ENCODE measurements at places on chromosomes 12 and 14.

- no peak for DNase-seq
These were observed 127.1 kb downstream of the TMEM30B start for GRCh38 chr14:61153914-61154545.

DNA sequence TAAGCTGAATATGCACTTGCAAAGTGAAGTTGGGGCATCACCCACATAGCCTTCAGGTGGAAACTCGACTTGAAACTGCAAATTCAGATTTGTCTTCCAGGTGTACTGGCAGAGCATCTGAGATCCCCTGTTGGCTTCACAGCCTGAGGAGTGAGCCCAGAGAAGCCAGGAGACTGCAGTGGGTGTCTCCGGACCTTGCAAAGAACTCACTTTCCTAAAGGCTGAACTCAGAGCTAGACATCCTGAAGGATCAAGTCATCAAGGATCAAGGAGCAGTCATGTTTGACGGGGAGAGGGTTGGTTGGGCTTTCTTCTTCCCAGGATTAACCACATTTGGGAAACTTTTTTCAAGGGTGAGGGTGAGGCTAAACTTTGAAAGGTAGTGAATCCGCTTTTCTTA lies 9.1 kb upstream of the HOXC13 start:
- no peak for DNase-seq

GRCh38 chr14:44657696-44658388 lies 150.8 kb upstream of the FSCB start:
- DNase-seq, result no peak

DNA sequence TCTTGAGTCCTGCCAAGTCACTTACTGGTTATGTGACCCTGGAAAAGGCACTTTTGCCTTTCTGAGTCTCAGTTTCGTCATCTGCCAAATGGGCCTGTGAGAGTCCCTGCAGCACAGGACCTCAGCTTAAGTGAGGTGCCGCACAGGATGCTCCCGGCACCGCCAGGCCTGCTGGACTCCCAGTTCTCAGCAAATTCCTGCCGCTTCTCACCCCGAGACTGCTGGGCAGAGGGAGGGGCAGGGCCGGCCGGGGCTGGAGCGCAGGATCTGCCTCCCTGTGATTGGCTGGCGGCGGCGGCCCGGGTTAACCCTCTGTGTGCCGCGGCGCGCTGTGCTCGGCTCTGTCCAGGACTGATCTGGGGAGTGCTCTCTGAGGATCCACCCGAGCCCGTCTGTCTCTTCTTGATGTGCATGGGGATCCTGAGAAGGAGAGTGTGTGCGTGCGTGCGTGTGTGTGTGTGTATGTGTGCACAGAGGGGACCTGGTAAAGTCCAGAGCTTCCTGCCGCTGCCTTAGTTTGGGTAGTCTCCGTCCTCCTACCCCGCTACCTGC lies 8.6 kb downstream of the SETD1B start:
- peak; percentile 69 for DNase-seq

- DNase-seq, result peak; percentile 71
These were observed 1.5 kb downstream of the VPS37B start for GRCh38 chr12:122894193-122895121.

- no peak for DNase-seq
These were observed 474 bp downstream of the FITM1 start for GRCh38 chr14:24130717-24131548.

- no peak for DNase-seq
These were observed 187.3 kb upstream of the RMST start for GRCh38 chr12:97275256-97275655.

GRCh38 chr12:62210422-62210821 lies 49.8 kb upstream of the USP15 start:
- peak; percentile 77 for DNase-seq

- DNase-seq, result no peak
These were observed 4.5 kb downstream of the CNOT2 start for GRCh38 chr12:70247653-70248199.

GRCh38 chr14:94446126-94446525 lies 6.5 kb downstream of the SERPINA11 start:
- DNase-seq, result no peak

DNA sequence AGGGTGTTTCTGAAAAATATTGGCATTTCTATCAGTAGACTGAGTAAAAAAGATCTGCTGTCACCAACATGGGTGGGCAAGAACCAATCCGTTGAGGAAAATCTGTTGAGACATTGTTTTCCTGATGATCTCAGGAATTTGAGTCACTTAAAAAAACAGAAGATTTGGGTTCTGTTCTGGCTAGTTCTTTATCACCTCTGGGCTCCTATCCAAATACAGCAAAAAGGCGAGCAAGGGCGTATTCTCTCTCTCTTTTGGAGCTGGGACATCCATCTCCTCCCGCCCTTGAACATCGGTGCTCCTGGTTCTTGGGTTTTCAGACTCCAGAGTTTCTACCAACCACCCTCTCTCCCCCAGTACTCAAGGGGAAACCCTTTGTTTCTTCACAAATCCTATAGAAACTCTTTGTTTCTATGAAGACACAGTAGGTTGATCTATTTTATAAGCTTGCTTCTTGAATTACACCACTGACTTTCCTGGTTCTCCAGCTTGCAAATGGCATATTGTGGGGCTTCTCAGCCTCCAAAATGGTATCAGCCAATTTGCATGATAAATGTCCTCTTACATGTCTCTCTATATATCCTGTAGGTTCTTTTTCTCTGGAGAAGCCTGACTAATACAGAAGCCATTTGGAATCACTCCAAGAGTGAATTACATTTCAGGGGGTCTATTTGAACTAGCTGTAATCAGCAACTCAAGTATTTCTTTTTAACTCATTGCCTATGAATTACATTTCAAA lies 263.9 kb upstream of the TMTC1 start:
- DNase-seq, result no peak

GRCh38 chr12:52945389-52946232 lies 3.3 kb upstream of the KRT18 start:
- no peak for DNase-seq

DNA sequence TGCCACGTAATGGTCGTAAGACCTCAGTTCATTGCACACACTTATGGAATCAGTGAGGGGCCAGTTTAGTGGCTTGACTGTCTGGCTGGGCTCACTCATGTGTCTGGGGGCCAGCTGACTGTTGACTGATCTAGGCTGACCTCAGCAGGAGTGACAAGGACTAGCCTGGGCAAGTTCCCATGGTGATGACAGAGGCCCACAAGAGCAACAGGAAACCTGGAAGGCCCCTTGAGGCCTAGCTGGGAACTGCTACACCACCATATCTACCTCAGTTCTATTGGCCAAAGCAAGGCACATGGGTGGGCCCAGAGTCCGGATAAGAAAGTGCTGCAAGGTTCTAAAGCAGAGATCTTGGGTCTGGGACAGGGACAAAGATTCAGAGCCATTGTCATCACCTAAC lies 21.3 kb upstream of the RFLNA start:
- peak; percentile 6 for DNase-seq

DNA sequence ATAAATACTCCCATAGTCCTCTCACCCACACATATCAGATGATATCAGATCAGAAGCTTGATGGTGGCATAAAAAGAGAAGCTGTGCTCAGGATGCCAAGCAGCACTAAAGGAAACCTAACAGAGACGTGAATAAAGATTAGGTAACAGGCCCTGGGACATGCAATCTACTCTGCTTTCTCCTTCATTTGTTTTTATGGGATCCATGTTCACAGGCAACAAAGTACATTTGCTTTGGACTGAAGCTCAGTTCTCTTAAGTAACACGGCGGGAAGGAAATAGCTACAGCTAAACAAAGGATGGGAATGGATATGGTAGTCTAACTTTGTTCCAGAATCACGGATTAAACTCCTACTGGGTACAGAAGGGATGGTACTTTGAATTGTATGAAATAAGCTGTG lies 119.5 kb downstream of the TTC7B start:
- DNase-seq, result no peak

GRCh38 chr14:77248666-77249065 lies 22.3 kb downstream of the NGB start:
- DNase-seq, result no peak

- DNase-seq, result no peak
These were observed 34.4 kb downstream of the TTC7B start for GRCh38 chr14:90781876-90782275.

GRCh38 chr12:130132831-130133511 lies 29.3 kb upstream of the FZD10 start:
- no peak for DNase-seq

DNA sequence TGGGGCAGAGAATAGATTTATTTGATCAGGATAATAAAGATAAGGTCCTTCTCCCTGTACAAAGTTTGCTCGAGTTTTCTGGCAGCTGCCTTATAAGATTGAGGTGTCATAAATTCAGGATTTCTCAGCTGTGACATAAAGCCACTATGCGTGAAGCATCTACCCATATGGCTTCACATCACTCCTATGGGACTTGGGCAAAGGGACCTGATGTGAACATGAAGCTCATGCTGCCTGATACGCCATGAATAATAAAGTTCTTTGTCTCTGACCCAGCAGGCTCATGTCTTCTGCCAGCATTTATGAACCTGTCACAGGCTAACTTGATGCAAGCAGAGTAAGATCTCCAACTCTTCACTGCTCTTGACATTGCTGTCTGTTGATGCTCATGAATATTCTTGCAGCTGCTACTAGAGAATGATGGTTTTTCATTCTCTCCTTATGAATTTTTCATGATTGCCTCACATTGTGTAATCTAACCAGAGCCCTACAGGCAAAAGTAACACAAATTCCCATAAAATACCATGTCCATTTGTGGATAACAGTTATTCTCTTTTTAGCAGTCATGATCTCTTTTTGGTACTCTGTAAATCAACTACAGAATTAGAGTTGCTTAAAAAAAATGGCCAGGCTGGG lies 49.0 kb upstream of the CPNE8 start:
- no peak for DNase-seq

- DNase-seq, result peak; percentile 51
These were observed 48.5 kb downstream of the SAV1 start for GRCh38 chr14:50619569-50620141.

DNA sequence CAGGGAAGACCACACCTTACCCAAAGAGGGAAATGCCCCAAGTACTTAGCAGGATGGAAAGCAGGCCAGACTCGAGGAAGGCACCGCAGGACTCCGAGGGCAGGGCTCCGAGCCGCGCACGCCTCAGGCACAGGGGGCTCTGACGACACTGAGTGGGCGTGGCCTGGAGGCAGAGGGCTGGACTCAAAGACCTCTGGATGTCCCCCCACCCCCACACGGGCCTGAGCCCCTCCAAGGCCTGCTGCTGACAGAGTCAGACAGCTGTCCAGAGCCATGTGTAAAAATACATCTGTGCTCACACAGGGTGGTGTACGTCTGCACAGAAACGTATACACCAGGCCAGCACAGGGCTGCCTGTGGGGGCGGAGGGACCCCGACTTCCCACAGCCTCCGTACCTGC lies 1.4 kb downstream of the AKT1 start:
- peak; percentile 14 for DNase-seq

DNA sequence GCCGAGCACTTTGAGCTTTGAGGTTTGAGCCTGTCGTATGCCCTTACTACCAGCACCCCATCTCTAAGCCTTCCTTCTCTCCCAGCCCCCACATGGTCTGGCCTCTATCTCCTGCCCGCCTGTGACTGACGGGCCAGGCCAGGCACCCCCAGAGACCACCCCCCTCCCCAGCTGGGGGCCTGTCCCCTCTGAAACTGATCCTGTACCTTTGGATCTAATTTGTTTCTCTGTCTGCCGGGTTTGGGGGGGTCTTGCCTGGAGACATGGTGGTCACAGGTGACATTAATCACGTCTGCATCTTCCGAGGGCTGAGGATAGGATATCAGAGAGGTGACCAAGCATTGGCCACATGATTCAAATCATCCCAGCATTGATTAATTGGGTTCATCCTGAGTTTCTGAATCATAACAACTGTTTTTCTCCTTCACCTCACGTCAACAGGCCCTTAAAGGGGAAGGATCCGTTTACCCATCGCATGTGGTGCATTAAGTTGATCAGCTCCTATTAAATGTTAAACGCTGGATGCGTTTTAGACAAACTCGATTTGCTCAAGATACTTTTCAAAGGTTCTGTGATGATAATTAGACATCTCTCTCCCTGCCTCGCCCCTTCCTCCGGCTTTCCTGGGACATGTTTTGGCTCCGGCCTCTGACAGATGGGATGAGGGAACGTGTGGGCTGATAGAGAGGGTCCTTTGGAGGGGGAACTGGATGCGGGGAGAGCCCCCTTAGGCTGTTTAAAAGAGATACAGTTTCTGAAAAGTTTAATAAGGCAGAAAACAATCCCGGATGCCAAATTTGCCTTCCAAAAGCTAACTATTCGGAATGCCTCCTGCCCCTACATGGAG lies 63.3 kb upstream of the TBX3 start:
- DNase-seq, result no peak

GRCh38 chr14:102590667-102591099 lies 1.8 kb upstream of the RCOR1 start:
- DNase-seq, result no peak

DNA sequence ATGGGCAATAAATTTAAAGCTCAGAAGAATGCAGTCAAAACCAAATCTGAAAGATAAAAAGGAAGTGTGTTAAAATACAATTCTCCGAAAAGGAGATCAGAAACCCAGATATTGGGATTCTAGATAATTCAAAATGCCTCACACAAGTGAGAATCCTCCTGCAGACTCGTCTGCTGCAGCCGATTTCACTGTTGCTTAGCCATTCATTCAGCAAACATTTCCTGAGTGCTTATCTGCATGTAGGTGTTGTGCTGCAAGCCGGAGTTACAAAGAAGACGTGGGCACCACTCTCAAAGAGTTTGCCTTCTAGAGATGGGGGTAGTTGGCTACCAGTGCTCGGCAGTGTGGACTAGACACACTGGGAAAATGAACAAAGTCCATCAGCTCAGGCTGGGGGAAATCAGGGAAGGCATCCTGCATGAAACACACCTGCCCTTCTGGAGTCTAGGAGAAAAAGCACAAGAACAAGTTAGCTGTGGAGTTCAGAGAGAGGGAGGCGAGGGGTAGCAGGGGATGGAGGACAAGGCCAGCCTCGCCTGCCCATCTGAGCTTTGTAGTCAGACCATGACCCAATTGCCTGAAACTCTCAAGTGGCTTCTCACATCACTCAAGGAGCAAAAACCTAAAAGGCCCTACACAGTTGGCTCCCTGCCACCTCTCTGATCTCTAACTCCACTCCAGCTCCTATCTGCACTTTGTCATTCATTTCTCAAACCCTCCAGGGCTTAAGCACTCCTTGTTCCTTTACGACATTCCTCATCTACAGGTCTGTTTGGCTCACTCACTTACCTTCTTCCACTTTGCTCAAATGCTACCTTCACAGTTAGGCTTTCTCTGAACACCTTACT lies 310.0 kb upstream of the DDHD1 start:
- no peak for DNase-seq

GRCh38 chr12:44674875-44675274 lies 201.2 kb downstream of the NELL2 start:
- no peak for DNase-seq

GRCh38 chr12:120183211-120183631 lies 11.3 kb downstream of the GCN1 start:
- DNase-seq, result no peak

DNA sequence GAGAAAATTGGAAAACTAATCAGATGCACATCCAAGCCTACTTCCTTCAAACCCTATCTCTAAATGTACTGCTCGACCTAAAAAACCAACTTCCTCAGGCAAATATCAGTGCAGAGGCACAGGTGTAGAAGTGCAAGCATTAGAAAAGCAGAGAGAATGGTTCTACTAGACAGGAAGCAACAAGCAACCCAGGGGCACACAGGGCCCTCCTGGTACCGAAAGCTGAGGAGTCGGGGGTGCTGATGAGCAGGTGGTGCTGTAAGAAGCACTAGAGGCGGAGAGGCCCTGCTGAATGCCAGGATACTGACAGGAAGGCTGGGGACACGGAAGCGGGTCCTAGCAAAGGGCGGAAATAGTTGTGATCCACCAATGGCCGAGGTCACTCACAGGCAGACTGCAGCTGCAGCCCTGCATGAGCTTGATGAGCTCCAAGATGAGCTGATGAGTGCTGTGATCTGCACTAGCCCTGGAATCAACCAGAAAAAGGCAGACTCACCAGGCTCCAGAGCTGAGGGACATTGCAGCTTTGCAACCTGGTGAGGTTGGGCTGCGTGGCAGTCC lies 85.9 kb downstream of the TTC7B start:
- no peak for DNase-seq

Data from hematopoietic multipotent progenitor cell treated with erythropoietin and hydrocortisone succinate and interleukin-3 and kit ligand, for 17 days (in vitro differentiated cells).